ENCODE measurements at places on chromosomes 7 and 10.
A peak's percentile ranks its signal among the peaks of the same experiment; 100 is the strongest.

GRCh38 chr7:157606140-157606539 lies 269.3 kb downstream of the DNAJB6 start:
- DNase-seq, result no peak

DNA sequence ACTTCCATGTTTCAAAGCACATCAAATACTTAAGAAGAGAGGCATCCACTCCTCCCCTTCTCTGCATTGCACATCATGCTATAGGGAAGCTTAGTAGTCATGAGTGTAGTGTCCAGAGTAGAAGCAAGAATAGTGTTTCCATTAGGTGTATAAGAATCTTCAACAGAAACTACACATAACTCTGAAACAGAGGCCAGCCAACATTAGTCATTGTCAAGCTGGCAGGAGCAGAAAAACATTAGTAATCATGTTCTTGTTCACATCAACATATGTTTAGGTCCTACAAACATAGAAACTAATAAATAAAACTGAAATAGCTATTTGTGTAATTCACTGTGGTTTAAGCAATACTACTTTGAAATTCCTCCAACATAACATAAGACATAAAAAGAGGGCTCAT lies 370.2 kb downstream of the PPP1R3A start:
- DNase-seq, result no peak

DNA sequence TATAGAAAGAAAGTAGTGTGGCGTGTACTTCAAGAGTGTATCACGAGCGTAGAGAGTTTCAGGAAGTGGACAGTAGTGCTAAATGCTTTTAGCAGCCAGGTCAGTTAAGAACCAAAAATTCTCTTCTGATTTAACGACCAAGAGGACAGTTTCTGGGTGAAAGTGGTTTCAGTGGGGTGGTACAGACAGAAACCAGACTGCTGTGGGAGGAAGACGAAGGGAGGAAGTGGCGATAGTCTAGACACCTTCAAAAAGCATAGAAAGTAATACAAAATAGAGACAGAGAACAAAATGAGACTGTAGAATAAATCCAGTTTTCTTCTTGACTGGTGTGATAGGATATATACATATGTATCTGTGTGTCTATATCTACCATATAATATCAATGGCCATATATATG lies 93.5 kb downstream of the MBL2 start:
- DNase-seq, result no peak

- DNase-seq, result no peak
Measured at GRCh38 chr7:99221866-99222265, 14.0 kb upstream of the KPNA7 start.

DNA sequence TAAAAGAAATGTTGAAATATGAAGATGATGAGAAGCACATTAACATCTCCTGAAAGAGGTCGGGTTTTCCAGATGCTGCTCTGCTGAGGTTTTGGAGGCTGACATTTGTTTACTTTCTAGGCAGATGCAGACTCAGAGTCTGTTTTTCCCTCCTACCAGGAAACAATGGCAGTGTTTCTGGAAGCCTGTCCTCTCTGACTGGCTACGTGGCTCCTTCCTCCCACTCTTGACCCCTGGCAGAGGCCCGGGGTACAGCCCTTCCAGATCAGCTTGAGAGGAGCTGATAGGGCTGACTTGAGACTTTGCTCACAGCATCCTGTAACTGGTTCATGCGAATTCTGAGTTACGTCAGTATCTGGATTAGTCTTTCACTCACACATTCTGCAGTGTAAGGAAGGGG lies 41.1 kb upstream of the IL15RA start:
- DNase-seq, result no peak

DNA sequence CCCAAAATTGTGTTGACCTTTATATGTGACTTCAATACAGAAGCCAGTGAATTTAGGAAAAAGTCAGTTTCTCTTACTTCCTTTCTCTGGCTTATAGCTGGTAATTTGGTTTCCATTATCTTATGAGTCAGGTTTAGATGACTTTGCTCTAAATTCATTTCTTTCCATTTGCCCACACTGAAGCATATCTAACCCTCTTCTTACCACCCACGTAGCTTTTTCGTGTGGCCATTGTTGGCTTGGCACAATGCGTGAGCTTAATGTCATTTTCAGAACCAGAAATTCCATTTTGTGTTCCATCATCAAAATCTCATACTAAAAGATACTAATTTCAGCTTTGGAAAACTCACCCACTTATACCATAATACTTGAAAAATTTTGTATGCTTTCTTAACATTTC lies 271.2 kb downstream of the INHBA start:
- no peak for DNase-seq

DNA sequence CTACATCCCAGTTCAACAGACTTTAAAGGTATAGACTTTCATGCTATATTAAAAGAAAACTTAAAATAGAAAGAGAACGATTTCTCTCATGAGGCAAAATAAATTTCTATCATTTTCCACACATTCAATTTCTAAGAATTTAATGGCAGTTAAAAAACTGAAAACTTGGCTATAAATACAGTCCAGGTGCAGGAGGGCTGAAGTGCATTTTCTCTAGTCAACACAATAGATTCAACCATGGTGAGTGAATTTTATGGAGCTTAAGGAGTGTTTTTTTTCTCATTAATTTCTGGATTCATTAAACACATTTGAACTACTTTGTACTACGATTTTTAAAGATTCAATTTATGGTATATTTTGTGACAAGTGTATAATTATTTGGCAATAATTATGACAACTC lies 240.8 kb upstream of the SLC26A5 start:
- no peak for DNase-seq

DNA sequence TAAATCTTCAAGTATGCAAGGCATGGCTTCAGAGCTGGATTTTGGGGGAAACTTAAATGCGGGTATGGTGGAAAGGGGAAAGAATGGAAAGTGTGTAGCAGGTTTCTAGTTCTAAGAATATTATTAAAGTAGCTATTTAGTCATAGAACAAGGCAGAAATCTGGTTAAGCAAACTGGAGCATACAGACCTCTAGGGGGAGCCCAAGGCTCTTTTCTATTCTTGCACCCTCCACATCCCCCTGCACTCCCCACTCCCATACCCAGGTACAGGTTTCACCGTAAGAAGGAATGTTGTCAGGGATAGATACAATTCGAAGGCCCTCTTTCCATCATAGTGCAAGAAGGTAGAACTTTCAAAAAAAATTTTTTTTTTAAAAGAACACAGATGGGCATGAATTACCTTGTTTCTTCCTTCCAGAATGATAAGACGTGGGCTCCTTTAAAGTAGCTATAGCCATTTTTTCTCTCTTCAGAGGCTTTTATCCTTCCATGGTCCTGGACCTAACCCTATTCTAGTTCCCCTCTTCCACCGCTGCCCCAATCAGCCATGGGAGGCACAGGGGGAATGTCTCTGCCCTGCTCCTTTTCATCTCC lies 41.5 kb upstream of the SMIM30 start:
- peak; percentile 12 for DNase-seq

DNA sequence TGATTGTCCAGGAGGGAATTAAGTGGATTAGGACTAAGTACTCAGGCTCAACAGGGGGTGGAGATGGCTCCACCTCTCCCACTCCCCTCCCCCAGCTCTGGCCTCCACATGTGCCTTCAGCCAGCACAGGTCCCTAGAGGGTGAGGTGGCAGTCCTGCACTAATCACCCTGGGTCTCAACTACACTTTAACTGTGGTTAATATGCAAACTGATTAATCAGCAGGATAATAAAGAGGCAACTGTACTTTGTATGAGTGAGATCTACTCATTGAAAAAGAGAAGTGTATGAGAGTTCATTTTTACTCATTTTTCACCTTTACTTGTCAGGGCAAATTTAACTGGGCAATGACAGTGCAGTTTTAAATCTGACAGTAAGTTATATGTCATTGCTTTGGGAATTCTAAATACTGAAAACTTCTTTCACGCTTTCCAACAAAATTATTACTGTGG lies 223.8 kb upstream of the CCDC6 start:
- DNase-seq, result no peak

DNA sequence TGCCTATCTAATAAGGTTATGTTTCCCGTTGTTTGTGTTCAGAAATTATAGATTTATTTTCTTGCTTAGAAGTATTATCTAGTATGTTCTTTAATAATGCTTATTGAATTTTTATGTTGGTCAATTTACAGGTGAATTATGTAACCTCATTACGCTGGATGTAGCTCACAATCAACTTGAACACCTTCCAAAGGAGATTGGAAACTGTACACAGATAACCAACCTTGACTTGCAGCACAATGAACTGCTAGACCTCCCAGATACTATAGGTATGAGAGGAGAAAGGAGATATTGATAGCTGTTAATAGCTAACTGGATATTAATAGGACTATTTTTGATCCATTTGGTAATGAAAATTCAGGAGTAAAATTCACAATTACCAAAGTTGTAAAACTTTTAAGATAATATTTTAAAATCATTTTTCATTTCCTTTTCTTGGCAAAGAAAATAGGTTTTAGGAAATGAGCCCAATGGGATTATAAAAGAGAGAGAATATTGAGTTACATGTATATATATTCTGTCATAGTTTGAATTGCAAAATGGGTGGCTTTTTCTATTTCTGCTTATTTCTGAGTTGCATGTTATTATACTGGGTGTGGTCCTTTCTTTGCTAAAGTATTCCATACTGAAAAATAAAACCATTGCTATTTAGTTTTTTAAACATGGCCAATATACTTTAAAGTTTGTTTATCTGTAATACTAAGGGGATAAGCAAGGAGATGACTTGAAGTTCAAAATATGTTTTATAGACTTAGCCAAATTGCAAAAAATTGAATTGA lies 66.3 kb downstream of the SHOC2 start:
- no peak for DNase-seq

GRCh38 chr7:4889682-4890081 lies 6.2 kb upstream of the RADIL start:
- no peak for DNase-seq

DNA sequence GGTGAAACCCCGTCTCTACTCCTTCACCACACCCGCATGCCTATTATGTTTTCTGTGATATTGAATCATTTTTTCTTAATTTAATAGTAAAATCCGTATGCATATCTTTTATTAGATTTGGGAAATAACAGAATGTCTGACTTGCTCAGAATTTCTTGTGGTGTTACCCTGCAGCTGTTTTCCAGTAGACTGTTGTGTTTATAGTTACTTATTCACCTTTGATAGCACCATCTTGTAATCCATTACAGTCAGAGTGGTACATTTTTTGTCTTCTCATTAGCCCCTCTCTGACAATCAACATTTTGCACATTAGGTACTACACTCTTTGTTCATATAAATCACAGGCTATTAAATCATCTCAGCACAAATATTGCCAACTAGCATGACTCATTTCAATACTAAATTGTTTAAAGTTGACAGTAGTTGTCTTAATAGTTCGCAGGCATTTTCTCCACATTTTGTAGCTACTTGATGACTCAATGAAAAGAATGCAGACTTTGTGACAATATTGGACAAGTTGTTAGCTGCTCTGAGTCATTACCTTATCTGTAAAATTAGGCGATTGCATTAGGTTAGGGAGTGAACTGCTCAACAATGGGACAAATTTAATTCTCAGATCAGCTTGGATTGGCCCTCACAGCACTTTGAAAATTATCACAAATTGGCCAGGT lies 17.8 kb upstream of the SLC16A12 start:
- no peak for DNase-seq

- no peak for DNase-seq
Measured at GRCh38 chr10:130772676-130773075, 538.8 kb downstream of the TCERG1L start.

GRCh38 chr7:142776206-142776844 lies 5.6 kb downstream of the PRSS2 start:
- no peak for DNase-seq

DNA sequence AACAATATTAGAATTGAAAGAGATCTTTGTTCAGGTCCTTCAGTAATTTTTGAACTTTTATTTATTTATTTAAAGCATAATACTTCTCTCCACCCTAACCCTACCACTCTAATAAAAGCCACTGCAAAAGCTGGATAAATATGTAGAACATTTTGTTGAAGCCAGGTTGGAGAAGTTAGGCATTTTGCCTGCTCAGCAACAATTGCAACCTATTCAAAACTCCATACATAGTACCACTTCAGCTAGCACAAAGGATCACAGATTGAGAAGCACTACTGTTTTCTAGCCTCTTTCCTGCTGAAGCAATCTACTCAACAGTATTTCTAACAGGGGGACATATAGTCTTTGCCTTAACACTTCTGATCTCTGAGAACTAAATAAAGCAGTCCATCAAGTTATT lies 25.0 kb downstream of the RUNDC3B start:
- no peak for DNase-seq

- DNase-seq, result no peak
Measured at GRCh38 chr7:29224726-29225125, 30.2 kb downstream of the CHN2 start.

DNA sequence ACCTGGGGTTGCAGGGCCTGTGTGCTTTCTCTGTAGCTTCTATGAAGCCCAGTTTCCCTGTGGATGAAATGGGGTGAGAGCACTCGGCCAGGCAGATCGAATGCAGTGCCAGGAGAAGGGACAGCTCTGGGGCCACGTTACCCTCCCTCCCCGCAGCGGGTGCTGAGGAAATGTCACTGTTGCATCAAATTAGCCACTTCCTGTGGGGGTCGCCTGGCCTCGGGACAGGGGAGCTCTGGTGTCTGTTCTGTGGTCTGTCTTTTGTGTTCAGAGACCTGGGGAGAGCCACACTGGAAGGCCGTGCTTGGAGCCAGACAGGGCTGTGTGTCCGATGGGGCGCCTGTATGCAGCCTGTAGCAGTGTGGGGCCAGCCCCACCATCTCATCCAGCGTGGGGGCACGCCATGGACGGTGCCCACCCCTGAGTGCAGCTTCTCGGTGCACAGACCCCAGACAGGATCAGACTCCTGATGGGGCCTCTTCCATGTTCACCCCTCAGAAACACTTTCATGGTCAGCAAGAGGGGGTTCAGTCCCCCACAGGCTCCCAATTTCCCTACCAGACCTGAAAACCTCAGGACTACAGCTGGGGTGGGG lies 13.6 kb downstream of the TTYH3 start:
- no peak for DNase-seq

DNA sequence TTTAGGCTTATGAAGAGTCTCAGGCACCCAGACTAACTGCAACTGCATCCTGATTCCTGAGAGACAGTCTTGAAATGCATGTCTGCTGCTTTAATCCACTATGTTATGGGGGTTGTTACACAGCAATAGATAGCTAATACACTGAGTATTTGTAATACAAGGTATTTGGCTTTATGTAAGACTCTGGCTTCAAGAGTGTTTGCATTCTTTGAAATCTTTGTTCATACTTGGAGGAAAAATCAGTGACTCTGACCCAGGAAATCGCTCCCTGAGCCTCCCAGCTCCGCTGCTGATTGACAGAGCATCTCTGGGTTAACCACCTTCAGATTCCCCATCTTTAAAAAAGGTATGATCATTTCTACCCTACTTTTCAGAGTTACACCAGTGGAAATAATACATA lies 133.9 kb downstream of the MTPAP start:
- DNase-seq, result no peak
